ENCODE measurements at places on chromosomes 5 and 9. TPM values are rescaled to one million over a fixed set of nuclear protein-coding genes. Genes with fewer than 3 reads are reported as not detected.

DNA sequence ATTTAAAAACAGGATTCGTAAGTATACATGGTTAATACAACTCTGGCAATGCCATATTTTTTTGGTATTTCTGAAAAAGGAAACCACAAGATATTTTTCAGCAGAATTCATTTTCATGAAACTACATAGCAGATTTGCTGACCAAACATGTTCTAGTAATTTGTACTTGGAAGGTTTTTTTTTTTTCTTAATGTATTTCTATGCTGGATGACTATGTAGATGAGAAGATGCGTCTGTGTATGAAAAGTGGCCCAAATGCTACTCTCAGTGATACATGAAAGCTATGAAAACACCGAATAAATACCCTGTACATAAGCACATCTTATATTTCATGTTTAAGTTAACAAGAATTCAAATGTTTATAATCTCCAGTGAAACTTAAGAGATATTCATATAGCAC, 400.9 kb upstream of the CYLC2 start:
- no peaks in the 10 kb centered on the region for H3K36me3 ChIP-seq
- H3K4me3 ChIP-seq = no peak overlapping the region
- no peak overlapping the region for H3K27ac ChIP-seq
- H3K4me1 ChIP-seq = peaks cover 3% of the 10 kb centered on the region
- no peak for DNase-seq

DNA sequence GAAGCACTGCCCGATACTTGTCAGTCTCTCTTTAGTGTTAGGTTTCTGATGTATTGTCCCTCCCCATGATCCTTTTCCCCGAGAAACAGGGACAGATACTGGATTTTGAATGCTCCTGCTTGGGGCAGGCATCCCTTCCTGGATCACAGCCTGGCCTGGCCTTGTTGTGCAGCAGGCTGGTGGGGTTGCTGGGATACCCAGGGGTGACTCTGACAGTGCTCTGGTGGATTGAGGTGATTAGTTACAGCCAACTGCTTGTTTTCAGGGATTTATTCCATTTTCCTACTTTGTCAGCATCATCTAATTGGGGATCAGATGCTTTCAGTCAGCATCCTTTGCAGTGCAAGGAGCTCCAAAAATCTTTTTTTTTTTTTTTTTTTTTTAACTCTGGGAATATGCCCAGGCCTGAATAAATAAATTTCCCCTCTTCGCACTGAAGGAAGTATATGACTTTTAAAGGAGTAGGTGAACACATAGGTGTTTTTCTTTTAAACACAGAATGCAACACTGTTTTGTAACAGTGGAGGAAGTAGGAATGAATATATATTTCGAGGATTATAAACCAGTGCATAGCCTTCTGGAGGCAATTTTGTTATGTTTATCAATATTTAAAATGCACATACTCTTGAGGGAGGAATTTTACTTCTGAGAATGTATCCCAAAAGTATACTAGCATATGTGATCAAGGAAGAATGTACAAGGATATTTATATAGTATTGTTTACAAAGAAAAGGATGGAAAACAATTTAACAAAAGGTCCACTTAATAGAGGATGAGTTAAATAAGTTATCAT, 127.3 kb upstream of the ELL2 start:
- H3K27ac ChIP-seq = no peak overlapping the region
- H3K36me3 ChIP-seq = no peaks in the 10 kb centered on the region
- peaks cover 13% of the 10 kb centered on the region for H3K4me1 ChIP-seq
- no peaks in the 10 kb centered on the region for H3K27me3 ChIP-seq
- DNase-seq = no peak
- no peak overlapping the region for H3K4me3 ChIP-seq

DNA sequence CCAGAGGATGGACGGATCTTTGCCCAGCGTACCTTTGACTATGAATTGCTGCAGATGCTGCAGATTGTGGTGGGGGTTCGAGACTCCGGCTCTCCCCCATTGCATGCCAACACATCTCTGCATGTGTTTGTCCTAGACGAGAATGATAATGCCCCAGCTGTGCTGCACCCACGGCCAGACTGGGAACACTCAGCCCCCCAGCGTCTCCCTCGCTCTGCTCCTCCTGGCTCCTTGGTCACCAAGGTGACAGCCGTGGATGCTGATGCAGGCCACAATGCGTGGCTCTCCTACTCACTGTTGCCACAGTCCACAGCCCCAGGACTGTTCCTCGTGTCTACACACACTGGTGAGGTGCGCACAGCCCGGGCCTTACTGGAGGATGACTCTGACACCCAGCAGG, 1.9 kb downstream of the PCDHGC5 start:
- H3K36me3 ChIP-seq = no peaks in the 10 kb centered on the region
- peaks cover 8% of the 10 kb centered on the region for H3K27me3 ChIP-seq
- DNase-seq = no peak
- H3K4me1 ChIP-seq = peaks cover 17% of the 10 kb centered on the region

- no peaks in the 10 kb centered on the region for H3K36me3 ChIP-seq
- DNase-seq = no peak
- H3K27me3 ChIP-seq = no peaks in the 10 kb centered on the region
- H3K27ac ChIP-seq = no peak overlapping the region
- no peak overlapping the region for H3K4me3 ChIP-seq
Observed at GRCh38 chr5:93915142-93915553, 173.7 kb upstream of the POU5F2 start.

GRCh38 chr9:99222416-99223270, 561 bp downstream of the SEC61B start:
- H3K4me1 ChIP-seq = no peaks in the 10 kb centered on the region
- H3K27me3 ChIP-seq = no peaks in the 10 kb centered on the region

GRCh38 chr9:79977510-79978197, 405.9 kb downstream of the TLE4 start:
- H3K27ac ChIP-seq = no peak overlapping the region
- no peaks in the 10 kb centered on the region for H3K27me3 ChIP-seq
- no peaks in the 10 kb centered on the region for H3K36me3 ChIP-seq
- peaks cover 5% of the 10 kb centered on the region for H3K4me1 ChIP-seq
- no peak overlapping the region for H3K4me3 ChIP-seq
- DNase-seq = no peak

GRCh38 chr9:16869882-16870595, 431 bp downstream of the BNC2 start:
- H3K27me3 ChIP-seq = peaks cover 53% of the 10 kb centered on the region
- DNase-seq = peak; percentile 78
- no peaks in the 10 kb centered on the region for H3K36me3 ChIP-seq
- H3K4me1 ChIP-seq = peaks cover 6% of the 10 kb centered on the region
- no peak overlapping the region for H3K27ac ChIP-seq
- peak overlapping the region; percentile 84 for H3K4me3 ChIP-seq

DNA sequence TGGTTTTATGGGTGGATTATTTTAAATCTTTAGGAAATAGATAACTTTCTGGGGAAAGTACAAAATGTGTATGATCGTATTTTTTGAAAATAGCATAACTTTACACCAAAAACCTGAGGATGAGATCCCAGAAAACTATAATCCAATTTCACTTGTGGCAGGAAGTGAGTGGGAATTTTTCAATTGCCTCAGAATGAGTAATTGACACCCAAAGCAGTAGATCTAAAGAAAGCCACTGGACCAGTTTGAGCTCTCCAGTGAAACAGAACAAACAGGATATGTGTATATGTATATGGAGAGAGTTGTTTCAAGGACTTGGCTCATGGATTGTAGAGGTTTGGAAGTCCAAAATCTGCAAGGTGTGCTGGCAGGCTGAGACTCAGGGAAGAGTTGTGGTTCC, 109.2 kb upstream of the SHB start:
- H3K4me1 ChIP-seq = no peaks in the 10 kb centered on the region
- no peak overlapping the region for H3K4me3 ChIP-seq
- no peaks in the 10 kb centered on the region for H3K27me3 ChIP-seq
- H3K36me3 ChIP-seq = no peaks in the 10 kb centered on the region
- H3K27ac ChIP-seq = no peak overlapping the region
- peak; percentile 9 for DNase-seq

DNA sequence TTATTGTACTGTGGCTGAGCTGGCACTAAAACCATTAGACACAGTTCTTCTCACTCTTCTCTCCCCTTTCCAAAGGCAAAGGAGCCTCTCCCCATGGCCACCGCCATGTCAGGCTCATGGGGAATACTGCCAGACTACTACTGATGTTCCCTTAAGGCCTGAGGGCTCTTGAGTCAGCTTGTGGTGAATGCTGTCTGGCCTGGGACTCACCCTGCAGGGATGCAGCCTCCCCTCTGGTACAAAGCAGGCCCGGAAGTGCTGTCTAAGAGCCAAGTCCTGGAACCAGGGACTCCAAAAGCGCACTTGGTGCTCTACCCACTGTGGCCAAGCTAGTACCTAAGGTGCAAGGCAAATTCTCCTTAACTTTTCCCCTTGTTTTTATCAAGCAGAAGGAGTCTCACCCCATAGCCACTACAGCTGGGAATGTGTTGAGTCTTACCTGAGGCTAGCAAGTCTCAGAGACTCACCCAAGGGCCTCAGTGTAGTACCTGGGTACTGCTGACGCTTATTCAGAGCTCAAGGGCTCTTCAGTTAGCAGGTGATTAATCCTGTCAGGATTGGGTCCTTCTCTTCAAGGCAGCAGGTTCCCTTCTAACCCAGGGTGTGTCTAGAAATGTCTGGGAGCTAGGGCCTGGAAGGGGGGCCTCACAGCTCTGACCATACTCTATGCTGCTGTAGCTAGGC, 33.2 kb upstream of the C5orf46 start:
- H3K36me3 ChIP-seq = no peaks in the 10 kb centered on the region
- H3K27ac ChIP-seq = no peak overlapping the region
- no peaks in the 10 kb centered on the region for H3K27me3 ChIP-seq
- no peak for DNase-seq

- H3K4me3 ChIP-seq = no peak overlapping the region
- DNase-seq = no peak
- no peaks in the 10 kb centered on the region for H3K4me1 ChIP-seq
- no peaks in the 10 kb centered on the region for H3K36me3 ChIP-seq
- H3K27me3 ChIP-seq = no peaks in the 10 kb centered on the region
Observed at GRCh38 chr5:133716532-133717183, 104.3 kb upstream of the FSTL4 start.

DNA sequence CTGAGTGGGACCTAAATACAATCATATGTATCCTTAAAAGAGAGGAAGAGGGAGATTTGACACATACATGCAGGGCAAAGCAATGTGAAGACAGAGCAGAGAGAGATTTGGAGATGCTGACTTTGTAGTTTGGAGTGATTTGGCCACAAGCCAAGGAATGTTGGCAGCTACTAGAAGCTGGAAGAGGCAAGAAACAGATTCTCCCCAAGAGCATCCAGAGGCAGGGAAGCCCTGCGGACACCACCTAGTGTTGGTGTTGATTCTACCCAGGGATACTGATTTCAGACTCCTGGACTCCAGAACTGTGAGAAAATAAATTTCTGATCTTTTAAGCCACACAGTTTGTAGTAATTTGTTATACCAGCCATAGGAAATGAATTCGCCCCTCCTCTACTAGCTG, 64.9 kb upstream of the OSMR start:
- H3K4me3 ChIP-seq = no peak overlapping the region
- H3K27me3 ChIP-seq = no peaks in the 10 kb centered on the region
- H3K36me3 ChIP-seq = no peaks in the 10 kb centered on the region
- H3K27ac ChIP-seq = no peak overlapping the region

DNA sequence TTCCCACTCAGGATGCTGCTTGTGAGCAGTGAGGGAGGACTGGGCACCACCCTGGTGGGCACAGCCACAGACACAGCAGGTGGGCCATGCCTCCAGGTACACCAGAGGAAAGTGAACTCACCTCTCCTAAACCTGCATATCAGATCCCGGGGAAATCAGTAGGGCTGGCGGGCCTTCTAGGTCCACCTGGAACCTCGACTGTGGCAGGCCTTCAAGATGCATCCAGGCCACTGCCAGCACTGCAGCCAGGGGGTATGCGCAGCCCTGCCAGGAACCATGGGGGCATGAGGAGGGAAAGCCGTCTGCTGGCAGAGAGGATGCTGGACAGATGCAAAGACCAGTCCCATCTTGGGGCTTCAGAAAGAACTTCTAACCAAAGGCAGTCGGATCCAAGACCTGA, 270.6 kb upstream of the IRX4 start:
- no peak overlapping the region for H3K27ac ChIP-seq
- no peak for DNase-seq
- no peak overlapping the region for H3K4me3 ChIP-seq
- no peaks in the 10 kb centered on the region for H3K4me1 ChIP-seq

GRCh38 chr9:96487949-96488348, 38.0 kb downstream of the HABP4 start:
- no peaks in the 10 kb centered on the region for H3K27me3 ChIP-seq
- H3K36me3 ChIP-seq = peaks cover 23% of the 10 kb centered on the region
- DNase-seq = no peak
- no peaks in the 10 kb centered on the region for H3K4me1 ChIP-seq
- H3K27ac ChIP-seq = no peak overlapping the region

DNA sequence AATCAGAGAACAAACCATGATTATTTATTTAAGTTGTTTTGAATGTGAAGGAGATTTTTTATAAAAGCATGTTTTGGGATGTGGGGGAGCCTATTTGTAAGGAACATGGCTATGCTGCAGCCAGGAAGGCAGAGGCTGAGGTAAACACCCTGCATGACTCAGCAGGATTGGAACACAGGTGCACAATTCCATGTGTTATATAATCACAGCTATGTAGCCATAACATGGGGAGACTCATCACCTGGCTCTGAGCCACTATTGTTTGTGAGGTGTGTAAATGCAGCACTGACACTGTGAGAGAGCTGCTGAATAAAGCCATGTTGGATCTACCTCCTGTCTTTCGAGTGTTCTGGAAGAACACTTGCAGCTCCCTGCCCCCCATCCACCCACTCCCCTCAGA, 1009.8 kb downstream of the DNAH5 start:
- H3K36me3 ChIP-seq = no peaks in the 10 kb centered on the region
- no peaks in the 10 kb centered on the region for H3K27me3 ChIP-seq
- no peaks in the 10 kb centered on the region for H3K4me1 ChIP-seq
- no peak for DNase-seq
- H3K4me3 ChIP-seq = no peak overlapping the region

DNA sequence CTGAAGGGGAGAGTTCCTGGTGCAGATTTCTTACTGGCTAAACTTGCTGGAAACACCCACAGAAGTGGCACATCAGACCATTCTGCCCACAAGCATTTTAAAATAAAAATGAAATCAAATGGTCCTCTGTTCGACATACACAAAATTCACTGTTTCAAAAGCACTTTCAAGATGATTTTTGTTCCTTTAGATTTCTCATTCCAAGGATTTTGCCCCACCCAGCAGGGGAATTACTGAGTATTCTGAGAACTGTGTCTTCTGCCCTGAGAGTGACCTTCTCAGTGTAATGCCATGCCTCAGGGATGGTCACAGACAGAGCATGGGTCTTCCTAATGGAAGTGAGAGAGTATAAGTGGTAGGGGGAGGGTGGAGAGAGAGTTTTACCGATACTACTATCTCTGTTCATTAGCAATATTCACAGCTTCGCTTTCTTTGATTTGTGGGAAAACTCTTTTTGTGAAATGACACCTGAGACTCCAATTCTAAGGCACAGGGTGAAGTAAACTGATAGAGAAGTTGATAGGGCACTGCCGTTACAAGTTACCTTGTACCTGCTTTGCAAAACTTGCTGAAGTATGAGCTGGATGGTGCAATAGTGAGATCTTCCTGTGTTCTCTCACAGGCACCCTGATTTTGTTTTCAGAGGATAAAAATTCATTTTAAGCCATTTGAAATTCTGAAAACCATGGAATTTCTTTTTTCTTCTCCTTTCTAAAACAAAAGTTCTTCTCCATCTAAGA, 95.8 kb upstream of the CD180 start:
- DNase-seq = no peak
- no peaks in the 10 kb centered on the region for H3K4me1 ChIP-seq
- no peaks in the 10 kb centered on the region for H3K36me3 ChIP-seq
- no peaks in the 10 kb centered on the region for H3K27me3 ChIP-seq
- no peak overlapping the region for H3K27ac ChIP-seq
- H3K4me3 ChIP-seq = no peak overlapping the region

The ZBED3 gene
- 5.3 TPM for total RNA-seq

The CNTNAP3B gene
- 3.9 TPM for total RNA-seq

The ACSL6 gene
- total RNA-seq = 0.73 TPM

The IPO11 gene
- 28.0 TPM for total RNA-seq

The TNFSF15 gene
- 0.05 TPM for total RNA-seq

The IRGM gene
- not detected for total RNA-seq

The EMB gene
- total RNA-seq = 55.1 TPM

All from endodermal cell (in vitro differentiated cells).